Nasal cavity respiratory epithelium epithelial cell of viscerocranial mucosa (primary cell): ENCODE measurements at places on chromosomes 6 and 20. TPM values are rescaled to one million over a fixed set of nuclear protein-coding genes. Genes with fewer than 3 reads are reported as not detected.

The PI3 gene
- total RNA-seq: 39.5 and 217 TPM in 2 replicates

The CALHM4 gene
- total RNA-seq: not detected in 2 replicates

The TFAP2D gene
- total RNA-seq: not detected in 2 replicates

The SNAP25 gene
- not detected in 2 replicates for total RNA-seq

The OR12D3 gene
- not detected in 2 replicates for total RNA-seq

The FHL5 gene
- total RNA-seq: not detected in 2 replicates

The SNPH gene
- total RNA-seq: 4.1 and 9.9 TPM in 2 replicates

The TBXT gene
- not detected in 2 replicates for total RNA-seq

The LPA gene
- total RNA-seq: 0.43 TPM in 1 of 2 replicates, not detected in the other

The APOM gene
- 0.28 and 0.34 TPM in 2 replicates for total RNA-seq

The ANKRD66 gene
- total RNA-seq: not detected in 2 replicates

The DEFB132 gene
- total RNA-seq: not detected in 2 replicates

The PLN gene
- total RNA-seq: not detected in 2 replicates

The SLC22A16 gene
- total RNA-seq: not detected in 2 replicates

The GSTA3 gene
- not detected in 2 replicates for total RNA-seq

The HAO1 gene
- not detected in 2 replicates for total RNA-seq
